Uterus (tissue), 4 donors: ENCODE measurements at places on chromosomes 3 and 15.
A peak's percentile ranks its signal among the peaks of the same experiment; 100 is the strongest.

GRCh38 chr15:80081390-80081789 lies 21.9 kb downstream of the ZFAND6 start:
- no peaks in the 10 kb centered on the region for H3K36me3 ChIP-seq
- H3K4me1 ChIP-seq: no peaks in the 10 kb centered on the region
- H3K27me3 ChIP-seq: no peaks in the 10 kb centered on the region
- no peak overlapping the region for H3K4me3 ChIP-seq

GRCh38 chr15:69908590-69909420 lies 188.9 kb downstream of the TLE3 start:
- no peak overlapping the region for H3K4me3 ChIP-seq
- no peaks in the 10 kb centered on the region for H3K4me1 ChIP-seq
- no peaks in the 10 kb centered on the region for H3K27me3 ChIP-seq
- no peak for DNase-seq
- H3K27ac ChIP-seq: no peak overlapping the region
- H3K36me3 ChIP-seq: no peaks in the 10 kb centered on the region

GRCh38 chr3:110623571-110623970 lies 448.0 kb upstream of the NECTIN3 start:
- H3K27me3 ChIP-seq: no peaks in the 10 kb centered on the region
- no peak for DNase-seq
- no peaks in the 10 kb centered on the region for H3K4me1 ChIP-seq
- no peaks in the 10 kb centered on the region for H3K36me3 ChIP-seq

GRCh38 chr3:111351334-111351733 lies 190.7 kb upstream of the CD96 start:
- no peaks in the 10 kb centered on the region for H3K4me1 ChIP-seq
- H3K27me3 ChIP-seq: no peaks in the 10 kb centered on the region
- no peaks in the 10 kb centered on the region for H3K36me3 ChIP-seq
- DNase-seq: no peak
- no peak overlapping the region for H3K4me3 ChIP-seq

GRCh38 chr3:37999836-38000235 lies 9.2 kb downstream of the VILL start:
- H3K27me3 ChIP-seq: no peaks in the 10 kb centered on the region
- H3K27ac ChIP-seq: no peak overlapping the region
- no peak overlapping the region for H3K4me3 ChIP-seq
- no peak for DNase-seq
- H3K36me3 ChIP-seq: no peaks in the 10 kb centered on the region

- no peak for DNase-seq
- H3K27ac ChIP-seq: peak overlapping the region; percentile 51
- H3K4me1 ChIP-seq: no peaks in the 10 kb centered on the region
- no peak overlapping the region for H3K4me3 ChIP-seq
- H3K36me3 ChIP-seq: no peaks in the 10 kb centered on the region
- H3K27me3 ChIP-seq: no peaks in the 10 kb centered on the region
These were observed 183.4 kb upstream of the THRB start for GRCh38 chr3:24678021-24678420.

- no peaks in the 10 kb centered on the region for H3K27me3 ChIP-seq
- H3K36me3 ChIP-seq: no peaks in the 10 kb centered on the region
- DNase-seq: no peak
- H3K27ac ChIP-seq: no peak overlapping the region
These were observed 6.7 kb downstream of the ARGFX start for GRCh38 chr3:121574449-121574848.

DNA sequence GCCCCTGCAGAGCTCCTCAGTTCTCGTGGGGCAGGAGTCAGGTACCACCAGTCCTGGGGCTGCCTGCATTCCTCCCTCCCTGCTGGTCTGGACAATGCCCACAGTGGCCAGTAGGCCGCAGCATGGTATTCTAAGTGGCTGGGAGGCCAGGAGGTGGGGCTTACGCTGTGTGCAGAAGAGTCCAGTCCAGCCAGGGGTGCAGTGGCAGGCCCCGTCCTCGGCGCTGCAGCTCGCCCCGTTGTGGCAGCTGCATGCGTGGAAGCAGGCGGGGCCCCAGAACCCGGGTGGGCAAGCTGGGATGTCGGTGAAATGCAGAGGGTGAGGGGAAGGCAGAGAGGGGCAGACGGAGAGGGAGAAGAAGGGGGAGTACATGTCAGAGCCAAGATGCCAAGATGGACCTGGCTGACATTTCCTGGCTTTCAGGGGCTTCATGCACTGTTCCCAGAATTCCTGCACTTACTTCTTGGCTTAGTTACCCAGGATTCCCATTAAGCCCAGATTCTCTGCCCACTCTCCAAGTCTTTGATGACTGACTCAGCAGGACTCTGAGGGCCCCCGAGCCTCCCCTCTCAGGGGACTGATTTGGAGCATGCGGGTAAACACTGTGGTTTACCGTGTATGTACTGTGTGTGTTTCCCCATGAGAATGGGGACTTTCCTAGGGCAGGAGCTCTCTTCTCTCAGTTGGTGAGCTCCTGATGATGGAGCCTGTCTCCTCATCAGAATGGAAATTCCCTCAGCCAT lies 47.5 kb downstream of the RAB11A start:
- H3K4me1 ChIP-seq: no peaks in the 10 kb centered on the region
- H3K27ac ChIP-seq: no peak overlapping the region
- peak; percentile 39 for DNase-seq
- H3K36me3 ChIP-seq: no peaks in the 10 kb centered on the region

GRCh38 chr3:138898301-138898700 lies 48.6 kb downstream of the FOXL2 start:
- H3K36me3 ChIP-seq: no peaks in the 10 kb centered on the region
- no peak overlapping the region for H3K27ac ChIP-seq
- no peaks in the 10 kb centered on the region for H3K4me1 ChIP-seq
- H3K4me3 ChIP-seq: no peak overlapping the region
- no peak for DNase-seq

- H3K36me3 ChIP-seq: no peaks in the 10 kb centered on the region
- no peaks in the 10 kb centered on the region for H3K4me1 ChIP-seq
- H3K27ac ChIP-seq: peak overlapping the region; percentile 88
- no peak overlapping the region for H3K4me3 ChIP-seq
These were observed 28.9 kb downstream of the RARB start for GRCh38 chr3:25456723-25457670.

DNA sequence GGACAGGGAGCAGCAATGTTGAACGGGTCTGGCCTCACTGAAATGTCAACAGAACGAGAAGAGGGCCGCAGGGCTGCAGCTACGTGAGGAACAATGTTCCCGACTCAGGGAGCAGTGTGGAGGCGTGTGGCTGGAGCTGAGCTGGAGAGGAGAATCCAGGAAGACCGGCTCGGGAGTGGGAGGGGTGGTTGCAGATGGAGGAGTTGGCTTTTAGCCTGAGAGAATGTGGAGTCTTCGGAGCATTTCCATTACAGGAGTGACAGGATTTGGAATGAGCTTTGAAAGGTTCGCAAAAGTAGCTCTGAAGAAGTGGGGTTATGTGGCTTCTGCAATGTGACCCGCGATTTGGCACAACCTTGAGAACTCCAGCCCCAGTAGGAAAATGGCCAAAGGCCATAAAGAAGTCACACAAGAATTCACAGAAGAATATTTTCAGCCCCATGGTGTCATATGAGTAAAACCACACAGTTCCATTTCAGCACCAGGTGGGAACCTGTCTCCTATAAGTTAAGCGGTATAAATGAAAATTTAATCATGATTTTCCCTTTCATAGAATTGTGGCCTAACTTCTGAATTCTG lies 78.8 kb upstream of the NSMCE3 start:
- DNase-seq: peak; percentile 33
- H3K4me1 ChIP-seq: no peaks in the 10 kb centered on the region
- H3K36me3 ChIP-seq: no peaks in the 10 kb centered on the region
- H3K4me3 ChIP-seq: no peak overlapping the region

- no peaks in the 10 kb centered on the region for H3K4me1 ChIP-seq
- H3K27ac ChIP-seq: no peak overlapping the region
- DNase-seq: no peak
These were observed 333.2 kb downstream of the GABRB3 start for GRCh38 chr15:26439681-26440080.

- no peak overlapping the region for H3K4me3 ChIP-seq
- no peak for DNase-seq
- H3K4me1 ChIP-seq: no peaks in the 10 kb centered on the region
- H3K36me3 ChIP-seq: no peaks in the 10 kb centered on the region
- no peak overlapping the region for H3K27ac ChIP-seq
These were observed 60.4 kb upstream of the SLC24A5 start for GRCh38 chr15:48060396-48060795.

- DNase-seq: no peak
- H3K36me3 ChIP-seq: no peaks in the 10 kb centered on the region
- H3K4me3 ChIP-seq: no peak overlapping the region
- H3K27me3 ChIP-seq: no peaks in the 10 kb centered on the region
- no peaks in the 10 kb centered on the region for H3K4me1 ChIP-seq
These were observed 3.0 kb downstream of the BUB1B start for GRCh38 chr15:40163657-40164416.

- H3K36me3 ChIP-seq: no peaks in the 10 kb centered on the region
- no peaks in the 10 kb centered on the region for H3K4me1 ChIP-seq
- H3K4me3 ChIP-seq: peak within 1 kb of the TSS; percentile 91
These were observed at the start of gene P3H2 for GRCh38 chr3:190120269-190121060. TSS of gene P3H2 (minus strand) at chr3:190120897. CDS start at chr3:190120731, 166 bp downstream.

DNA sequence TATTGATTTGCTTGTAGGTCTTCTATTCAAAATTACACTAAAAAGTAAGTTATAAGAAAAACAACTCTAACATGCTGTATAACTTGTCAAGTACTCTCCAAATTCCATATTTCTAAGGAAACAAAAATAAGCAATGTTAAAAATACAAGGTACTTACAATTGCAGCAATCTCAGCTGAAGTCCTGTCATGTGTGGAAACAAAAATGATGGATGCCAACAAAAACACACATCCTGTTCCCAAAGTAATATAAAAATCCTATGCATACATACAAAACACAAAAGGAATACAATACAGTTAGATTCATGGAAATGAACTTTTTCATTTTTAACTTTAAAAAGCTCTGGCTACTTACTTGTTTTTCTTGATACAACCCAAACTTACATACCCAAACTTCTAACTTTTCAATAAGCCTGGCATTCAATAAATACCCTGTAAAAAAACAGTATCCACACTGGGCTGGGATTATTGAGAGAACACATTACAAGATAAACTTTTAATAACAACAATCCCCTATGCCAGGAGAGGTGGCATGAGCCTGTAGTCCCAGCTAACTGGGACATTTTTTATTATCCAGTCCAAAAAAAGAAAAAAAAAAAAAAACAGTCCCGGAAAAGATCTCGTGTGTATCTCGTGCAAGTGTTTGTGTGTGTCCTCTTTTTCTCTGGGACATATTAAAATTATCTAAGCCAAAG lies 14.7 kb downstream of the CMTM6 start:
- DNase-seq: no peak
- H3K27me3 ChIP-seq: no peaks in the 10 kb centered on the region
- H3K4me1 ChIP-seq: no peaks in the 10 kb centered on the region
- H3K4me3 ChIP-seq: no peak overlapping the region

DNA sequence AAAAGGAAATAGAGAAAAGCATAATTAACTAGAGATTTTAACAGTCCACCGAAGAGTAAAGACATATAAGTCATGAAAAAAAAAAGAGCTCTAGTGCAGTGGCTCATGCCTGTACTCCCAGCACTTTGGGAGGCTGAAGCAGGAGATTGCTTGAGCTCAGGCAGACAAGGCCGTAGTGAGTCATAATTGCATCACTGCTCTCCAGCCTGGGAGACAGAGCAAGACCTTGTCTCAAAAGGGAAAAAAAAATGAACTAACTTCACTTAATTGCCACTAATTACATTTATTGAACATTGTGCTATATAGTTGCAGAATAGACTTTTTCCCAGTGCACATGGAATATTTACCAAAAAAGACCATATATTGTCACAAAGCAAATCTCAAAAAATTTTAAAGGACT lies 221.8 kb downstream of the CBLB start:
- no peaks in the 10 kb centered on the region for H3K36me3 ChIP-seq
- no peaks in the 10 kb centered on the region for H3K27me3 ChIP-seq
- DNase-seq: no peak
- no peak overlapping the region for H3K4me3 ChIP-seq
- no peak overlapping the region for H3K27ac ChIP-seq

GRCh38 chr3:186976837-186977750 lies 46.8 kb downstream of the ST6GAL1 start:
- no peaks in the 10 kb centered on the region for H3K27me3 ChIP-seq
- DNase-seq: peak; percentile 71
- no peaks in the 10 kb centered on the region for H3K4me1 ChIP-seq
- H3K36me3 ChIP-seq: no peaks in the 10 kb centered on the region

DNA sequence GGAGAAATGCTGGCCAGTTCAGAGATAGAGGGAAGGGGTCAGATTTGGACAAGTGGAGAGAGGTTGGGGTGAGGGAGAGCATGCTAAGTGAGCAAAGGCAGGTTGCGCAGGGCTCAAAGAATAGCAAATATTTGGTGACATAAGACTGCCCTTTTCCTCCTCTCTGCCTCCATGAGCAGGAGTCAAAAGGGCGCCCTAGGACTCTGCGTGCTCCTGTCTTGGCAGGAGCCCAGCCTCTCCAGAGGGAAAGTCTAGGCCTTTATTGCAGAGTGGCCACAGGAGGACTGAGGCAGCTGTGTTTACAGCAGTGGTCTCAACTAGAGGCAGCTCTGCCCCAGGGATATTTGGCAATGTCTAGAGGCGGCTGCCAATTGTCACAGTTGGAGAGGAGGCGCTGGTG lies 165.6 kb downstream of the FAM43A start:
- H3K27me3 ChIP-seq: no peaks in the 10 kb centered on the region
- no peaks in the 10 kb centered on the region for H3K4me1 ChIP-seq
- H3K36me3 ChIP-seq: no peaks in the 10 kb centered on the region

DNA sequence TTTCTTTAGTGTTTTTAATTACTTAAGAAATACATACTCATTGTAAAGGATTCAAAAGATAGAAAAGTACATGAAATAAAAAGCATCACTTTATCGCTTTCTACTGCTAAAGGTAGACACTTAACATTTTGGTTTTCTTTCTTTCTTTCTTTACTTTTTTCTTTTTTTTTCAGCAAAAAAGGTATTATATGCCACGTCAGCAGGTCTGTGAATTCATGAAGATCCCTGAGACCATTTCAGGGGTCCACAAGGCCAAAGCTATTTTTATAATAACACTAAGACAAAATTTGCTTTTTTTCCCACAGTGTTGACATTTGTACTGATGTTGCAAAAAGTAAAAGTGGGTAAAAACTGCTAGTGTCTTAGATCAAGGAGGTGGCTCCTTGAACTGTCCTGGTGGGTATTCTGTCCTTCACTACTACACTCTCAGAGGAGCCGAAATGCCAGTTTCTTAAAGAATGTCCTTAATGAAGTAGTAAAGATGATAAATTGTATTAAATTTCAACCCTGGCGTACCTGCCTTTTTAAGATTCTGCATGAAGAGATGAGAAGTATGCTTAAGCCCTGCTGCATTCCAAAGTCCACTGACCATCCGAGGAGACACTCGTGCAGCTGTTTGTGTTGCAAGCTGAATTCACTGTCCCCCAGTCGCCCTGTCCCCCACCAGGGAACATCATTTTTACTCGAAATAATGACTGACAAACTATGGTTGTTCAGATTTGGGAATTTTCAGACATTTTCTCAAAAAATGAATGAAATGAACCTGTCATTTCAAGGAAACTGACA lies 106.7 kb upstream of the PIAS1 start:
- H3K27ac ChIP-seq: peak overlapping the region; percentile 75
- H3K36me3 ChIP-seq: no peaks in the 10 kb centered on the region
- H3K4me1 ChIP-seq: no peaks in the 10 kb centered on the region
- no peak overlapping the region for H3K4me3 ChIP-seq
- no peaks in the 10 kb centered on the region for H3K27me3 ChIP-seq
- DNase-seq: no peak
